ENCODE measurements at places on chromosomes 2 and 18.

- DNase-seq = no peak
Measured at GRCh38 chr2:225011585-225011984, 30.7 kb downstream of the DOCK10 start.

GRCh38 chr2:127149384-127149783, 42.4 kb upstream of the BIN1 start:
- no peak for DNase-seq

DNA sequence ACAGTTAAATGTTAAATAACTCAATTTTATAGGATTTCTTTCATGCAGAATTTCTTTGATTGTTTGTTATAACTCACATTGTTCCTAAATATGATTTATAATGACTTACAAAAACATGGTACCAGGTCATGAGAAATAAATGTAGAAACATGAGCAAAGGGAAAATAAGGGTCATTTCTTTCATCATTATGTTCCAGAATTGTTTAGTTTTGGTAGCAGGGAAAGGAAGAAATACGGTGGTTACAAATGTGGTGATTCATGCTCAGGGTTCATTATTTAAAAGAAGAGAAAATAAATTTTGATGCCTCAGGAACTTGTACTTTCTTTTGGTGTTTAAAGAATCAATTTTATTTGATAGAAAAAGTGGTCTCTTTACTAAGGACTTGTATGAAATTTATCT, 4.4 kb downstream of the LYPD6B start:
- DNase-seq = no peak

DNA sequence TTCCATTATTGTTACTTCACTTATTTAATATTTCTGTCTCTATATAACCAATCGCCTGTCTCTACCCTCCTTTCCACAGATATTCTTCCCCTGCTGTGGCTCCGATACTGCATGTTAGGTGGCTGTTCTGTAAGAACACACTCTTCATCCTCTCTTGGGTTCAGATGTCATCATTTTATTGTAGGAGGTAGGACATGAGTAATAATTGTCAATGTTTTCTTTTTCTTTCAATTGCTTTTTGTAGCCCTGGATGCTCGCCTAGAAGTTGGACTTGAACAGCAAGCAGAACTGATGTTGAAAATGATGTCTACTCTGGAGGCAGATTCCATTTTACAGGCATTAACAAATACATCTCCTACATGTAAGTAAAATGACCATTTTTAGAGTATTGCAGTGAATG, 128.6 kb downstream of the BIRC6 start:
- DNase-seq = no peak

DNA sequence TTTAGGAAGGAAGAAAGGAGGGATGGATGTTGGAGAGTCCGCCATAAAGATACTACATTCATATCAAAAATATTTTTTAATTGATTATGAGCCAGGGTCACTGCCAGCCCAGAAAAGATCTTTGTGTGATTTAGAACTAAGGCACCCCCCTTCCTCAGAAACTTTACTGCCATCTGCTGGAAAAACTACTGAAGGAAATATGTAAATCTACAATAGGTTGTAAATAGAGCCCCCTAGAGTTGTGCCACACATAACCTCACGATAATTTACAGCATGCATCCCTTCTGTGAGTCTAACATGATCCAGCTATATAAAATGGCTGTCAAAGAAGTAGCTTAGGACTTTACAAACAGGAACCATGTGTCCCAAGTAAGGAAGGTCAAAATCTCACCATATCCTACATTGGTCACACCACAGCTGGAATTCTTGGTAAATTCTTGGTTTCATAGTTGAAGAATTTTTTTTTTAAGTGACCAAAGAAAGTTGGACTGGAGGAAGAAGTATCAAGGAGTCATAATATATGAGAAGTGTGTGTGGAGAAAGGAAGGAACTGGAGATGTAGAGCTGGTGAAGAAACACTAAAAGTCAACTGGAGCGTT, 152.5 kb downstream of the CYP26B1 start:
- DNase-seq = no peak

- no peak for DNase-seq
Measured at GRCh38 chr2:237298151-237299118, 115.5 kb downstream of the COL6A3 start.

- no peak for DNase-seq
Measured at GRCh38 chr2:205024822-205025518, 479.7 kb downstream of the PARD3B start.

DNA sequence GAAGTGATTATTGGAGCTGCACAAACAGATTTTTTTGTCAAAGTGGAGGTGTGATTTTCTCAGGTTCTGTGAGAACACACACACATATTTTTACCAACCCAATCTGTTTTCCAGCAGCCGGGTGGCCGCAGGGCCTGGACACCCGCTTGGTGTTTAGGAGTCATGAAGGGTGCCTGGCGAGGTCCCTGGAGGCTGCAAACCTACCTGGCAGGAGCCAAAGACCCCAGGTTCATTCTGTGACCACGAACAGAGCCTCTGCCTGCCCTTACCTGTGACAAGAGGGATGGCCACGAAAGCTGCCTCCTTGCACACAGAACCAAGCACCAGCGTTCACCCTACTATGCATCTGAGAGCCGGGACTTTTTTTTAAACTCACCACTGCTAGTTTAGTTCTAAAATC, 64.3 kb upstream of the ID2 start:
- DNase-seq = no peak

- no peak for DNase-seq
Measured at GRCh38 chr18:74198453-74198852, 50.1 kb downstream of the TIMM21 start.

- no peak for DNase-seq
Measured at GRCh38 chr18:57352271-57352701, at the start of gene ST8SIA3. TSS of gene ST8SIA3 (plus strand) at chr18:57352557. CDS start at chr18:57352847, 290 bp downstream.

- DNase-seq = no peak
Measured at GRCh38 chr2:224194161-224194560, 155.1 kb upstream of the SERPINE2 start.

DNA sequence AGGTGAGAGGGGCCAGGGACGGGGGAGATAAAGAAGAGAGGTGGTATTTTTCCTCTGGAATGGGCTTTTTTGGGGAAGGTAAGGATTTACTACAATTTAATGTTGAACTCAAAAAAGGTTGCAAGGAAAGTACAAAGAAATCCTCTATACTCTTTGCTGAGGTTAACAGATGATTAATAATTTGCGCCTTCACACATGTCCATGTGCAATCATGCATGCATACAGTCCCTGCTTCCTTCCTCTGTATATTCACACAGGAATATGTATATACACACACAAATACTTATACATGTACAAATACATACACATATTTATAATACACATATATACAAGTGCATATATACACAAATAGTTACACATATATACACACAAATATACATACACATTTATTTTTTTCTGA, 193.4 kb downstream of the NBAS start:
- no peak for DNase-seq

DNA sequence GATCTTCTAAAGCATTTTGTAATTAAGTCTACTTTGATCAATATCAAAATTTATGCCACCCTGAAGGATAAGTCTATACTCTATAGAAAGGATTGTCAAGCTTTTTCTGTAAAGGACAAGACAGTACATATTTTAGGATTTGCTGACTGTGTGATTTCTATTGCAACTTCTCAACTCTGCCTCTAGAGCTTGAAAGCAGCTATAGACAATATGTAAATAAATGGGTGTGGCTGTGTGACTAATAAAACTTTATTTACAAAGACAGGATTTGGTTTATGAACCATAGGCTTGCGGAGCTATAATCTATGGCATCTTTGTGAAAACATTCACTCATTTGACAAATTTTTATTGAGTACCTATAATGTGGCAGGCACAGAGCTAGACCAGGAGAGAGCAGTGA, 18.4 kb downstream of the UPP2 start:
- DNase-seq = no peak

DNA sequence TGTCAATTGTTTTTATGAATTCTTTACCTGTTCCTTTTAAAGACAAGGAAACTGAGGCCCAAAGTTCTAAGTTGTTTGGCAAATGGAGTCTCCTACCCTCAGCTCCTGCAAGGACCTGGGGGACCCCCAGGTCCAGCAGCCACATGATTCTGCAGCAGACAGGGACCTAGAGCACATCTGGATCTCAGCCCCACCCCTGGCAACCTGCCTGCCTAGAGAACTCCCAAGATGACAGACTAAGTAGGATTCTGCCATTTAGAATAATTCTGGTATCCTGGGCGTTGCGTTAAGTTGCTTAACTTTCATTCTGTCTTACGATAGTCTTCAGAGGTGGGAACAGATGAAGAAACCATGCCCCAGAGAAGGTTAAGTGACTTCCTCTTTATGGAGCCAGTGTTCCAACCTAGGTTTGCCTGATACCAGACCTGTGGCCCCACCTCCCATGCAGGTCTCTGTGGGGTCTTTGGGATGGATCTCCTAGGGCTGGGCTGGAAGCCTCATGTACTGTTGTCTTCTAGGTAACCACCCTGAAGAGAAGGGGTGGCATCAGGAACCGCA, 5.6 kb upstream of the CENPA start:
- DNase-seq = no peak

DNA sequence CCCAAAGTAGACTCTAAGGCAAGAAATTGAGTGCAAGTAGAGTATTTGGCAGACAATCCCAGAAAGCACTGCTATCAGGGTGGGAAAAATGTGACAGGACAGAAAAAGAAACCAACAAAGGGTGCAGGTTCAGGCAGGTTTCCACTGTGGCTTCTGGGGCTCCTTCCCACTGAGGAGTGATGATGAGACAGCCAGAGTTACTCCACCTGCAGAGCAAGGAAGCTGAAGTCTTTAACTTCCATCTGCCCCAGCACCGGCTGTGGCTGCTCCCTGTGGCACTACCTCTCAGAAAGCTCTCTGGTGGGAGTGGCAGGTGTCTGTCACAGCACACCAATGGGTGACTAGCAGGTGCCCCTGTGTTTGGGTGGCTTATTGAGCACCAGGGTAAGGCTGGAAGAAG, 37.6 kb upstream of the ACKR3 start:
- DNase-seq = no peak

GRCh38 chr18:60838677-60839076, 466.1 kb upstream of the MC4R start:
- no peak for DNase-seq

- no peak for DNase-seq
Measured at GRCh38 chr2:176137906-176138305, 8.4 kb downstream of the HOXD8 start.

- DNase-seq = no peak
Measured at GRCh38 chr18:21513741-21514140, 86.8 kb downstream of the ESCO1 start.

DNA sequence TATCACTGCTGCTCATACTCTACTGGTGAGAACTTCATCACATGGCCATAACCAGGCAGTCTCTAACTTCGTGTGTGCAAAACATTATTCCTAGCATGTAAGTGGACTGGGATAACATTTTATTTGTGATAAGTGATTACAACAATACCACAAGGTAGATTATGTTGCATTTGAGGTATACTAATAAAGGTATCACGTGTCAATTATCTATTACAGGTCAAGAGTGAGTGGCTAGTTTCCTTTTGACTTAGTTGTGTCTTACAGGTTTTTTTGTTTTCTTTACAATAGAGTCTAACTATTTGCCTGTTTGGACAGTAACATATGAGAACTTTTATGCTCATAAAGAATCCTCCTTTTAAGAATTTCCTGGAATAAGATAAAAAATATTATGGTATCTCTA, 67.2 kb upstream of the DSC1 start:
- no peak for DNase-seq

DNA sequence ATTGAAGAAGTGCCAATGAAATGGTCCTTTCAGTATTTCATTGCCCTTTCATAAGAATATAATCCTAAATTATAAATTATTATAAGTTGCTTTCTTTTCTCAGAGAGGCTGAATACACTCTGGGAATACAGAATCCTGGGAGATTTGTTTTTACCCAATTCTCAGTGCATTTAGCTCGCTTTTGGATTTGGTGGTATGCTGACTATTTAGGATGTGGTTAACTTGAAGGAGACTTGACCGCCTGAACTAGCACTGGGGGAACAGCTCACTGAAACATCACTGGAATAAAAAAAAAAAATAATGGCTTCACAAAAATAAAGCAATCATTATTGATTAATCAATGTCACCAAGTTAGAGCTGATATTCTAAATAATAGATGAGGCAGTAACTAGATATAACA, 10.2 kb downstream of the TNFAIP6 start:
- DNase-seq = no peak

DNA sequence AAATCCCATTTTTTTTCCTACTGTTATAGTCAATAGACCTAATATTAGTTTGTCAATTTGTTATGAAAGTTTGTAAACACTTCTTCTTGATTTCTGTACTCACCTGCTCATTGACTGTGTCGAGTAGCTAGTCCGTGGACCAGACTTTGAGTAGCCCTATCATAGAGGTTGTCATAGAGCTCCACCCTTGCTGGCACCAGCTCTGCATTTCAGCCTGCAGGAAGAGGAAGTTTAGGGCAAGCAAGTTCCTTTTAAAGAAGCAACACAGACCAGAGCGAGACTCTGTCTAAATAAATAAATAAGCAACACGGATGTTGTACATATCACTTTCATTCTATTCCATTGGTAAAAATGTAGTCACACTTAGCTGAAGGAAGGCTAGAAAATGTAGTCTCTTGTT, 74.0 kb downstream of the MCFD2 start:
- no peak for DNase-seq

DNA sequence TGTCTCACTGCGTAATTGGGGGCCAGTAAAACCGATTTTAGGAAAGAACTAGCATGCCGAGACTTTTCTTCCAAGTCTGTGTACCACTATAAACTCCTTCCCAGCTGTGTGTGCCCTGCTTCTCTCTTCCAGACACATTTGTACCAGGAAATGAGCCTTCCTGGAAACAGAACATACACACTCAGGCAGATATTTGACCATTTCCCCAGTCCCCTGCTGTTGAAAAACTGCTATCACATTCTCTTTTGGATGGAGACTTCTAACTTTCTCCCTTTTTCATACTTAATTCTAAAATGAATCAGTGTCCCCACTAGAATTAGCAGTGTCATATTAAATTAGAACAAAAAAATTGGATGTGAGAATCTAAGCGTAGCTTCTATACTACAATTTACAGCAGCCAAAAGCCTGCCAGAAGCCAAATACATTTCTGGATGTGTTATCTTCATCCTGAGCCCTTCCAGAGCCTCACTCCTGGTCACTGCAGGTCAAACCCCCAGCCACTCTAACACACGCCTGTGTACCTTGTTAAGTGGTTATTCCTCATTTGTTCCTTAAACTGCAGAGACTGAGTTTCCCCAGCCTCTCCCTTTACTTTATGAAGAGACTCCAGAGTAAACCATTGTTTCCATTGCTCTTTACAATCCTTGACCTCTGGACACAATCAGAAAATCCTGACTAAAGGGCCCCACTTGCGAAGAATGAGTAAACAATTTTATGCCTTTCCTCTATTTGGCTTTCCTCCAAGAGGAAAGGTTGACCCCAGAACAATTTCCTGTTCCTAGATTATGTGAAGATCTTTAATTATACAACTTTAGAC, 20.4 kb downstream of the DSG4 start:
- DNase-seq = no peak

DNA sequence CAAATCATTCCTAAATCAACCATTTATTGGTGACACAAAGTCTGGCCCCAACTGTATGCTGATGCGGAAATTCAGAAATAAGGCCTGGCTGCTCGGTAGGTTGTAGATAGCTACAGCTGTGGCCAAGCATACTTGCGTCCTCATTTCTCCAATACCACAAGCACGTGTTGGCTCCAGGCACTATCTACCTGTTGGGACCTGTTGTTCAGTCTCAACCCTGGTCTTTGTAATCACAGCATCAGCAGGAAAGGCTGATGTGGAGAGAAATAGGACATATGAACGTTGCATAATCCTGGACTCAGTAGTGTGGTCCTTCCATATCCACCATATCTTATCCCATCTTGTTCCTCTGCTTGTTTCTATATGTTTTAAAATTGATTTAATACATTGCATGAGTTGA, 212.6 kb downstream of the PMAIP1 start:
- no peak for DNase-seq

GRCh38 chr2:216344950-216345300, 27.4 kb downstream of the MARCHF4 start:
- no peak for DNase-seq

All from neuronal stem cell (in vitro differentiated cells).